ENCODE measurements at places on chromosomes 5 and 9.

GRCh38 chr5:88236866-88237642 lies 31.6 kb downstream of the TMEM161B start:
- no peak for DNase-seq
- H3K4me3 ChIP-seq, result no peak overlapping the region
- peaks cover 20% of the 10 kb centered on the region for H3K36me3 ChIP-seq
- H3K27me3 ChIP-seq, result no peaks in the 10 kb centered on the region
- H3K27ac ChIP-seq, result no peak overlapping the region

DNA sequence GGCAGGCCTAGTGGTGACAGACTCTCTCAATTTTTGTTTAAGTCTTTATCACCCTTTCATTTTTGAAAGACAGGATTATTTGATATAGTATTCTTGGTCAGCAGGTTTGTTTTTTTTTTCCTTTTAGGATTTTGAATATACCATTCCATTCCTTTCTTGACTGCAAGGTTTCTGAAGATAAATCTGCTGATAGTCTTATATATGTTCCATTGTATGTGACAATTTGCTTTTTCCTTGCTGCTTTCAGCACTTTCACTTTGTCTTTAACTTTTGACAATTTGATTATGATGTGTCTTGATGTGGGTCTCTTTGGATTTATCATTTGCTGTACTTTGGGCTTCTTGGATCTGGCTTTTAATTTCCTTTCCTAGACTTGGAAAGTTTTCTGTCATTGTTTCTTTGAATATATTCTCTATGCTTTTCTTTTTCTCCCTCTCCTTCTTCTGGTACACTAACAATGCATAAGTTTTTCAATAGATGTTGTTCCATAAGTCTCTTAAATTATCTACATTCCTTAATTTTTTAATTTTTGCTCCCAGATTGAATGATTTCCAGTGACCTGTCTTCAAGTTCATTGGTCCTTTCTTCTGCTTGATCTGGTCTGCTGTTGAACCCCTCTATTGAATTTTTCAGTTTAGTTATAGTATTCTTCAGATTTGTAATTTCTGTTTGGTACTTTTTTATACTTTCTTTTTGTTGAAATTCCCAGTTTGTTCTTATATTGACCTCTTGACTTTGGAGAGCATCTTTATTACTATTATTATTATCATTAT lies 14.6 kb upstream of the FBXW2 start:
- H3K4me1 ChIP-seq, result no peaks in the 10 kb centered on the region
- DNase-seq, result no peak
- no peak overlapping the region for H3K27ac ChIP-seq
- no peak overlapping the region for H3K4me3 ChIP-seq

- DNase-seq, result no peak
- peaks cover 2% of the 10 kb centered on the region for H3K4me1 ChIP-seq
- H3K36me3 ChIP-seq, result no peaks in the 10 kb centered on the region
- no peak overlapping the region for H3K27ac ChIP-seq
Measured at GRCh38 chr9:2663461-2664173, 42.0 kb downstream of the VLDLR start.

GRCh38 chr9:37100327-37100726 lies 20.0 kb upstream of the ZCCHC7 start:
- no peak for DNase-seq
- H3K27me3 ChIP-seq, result no peaks in the 10 kb centered on the region
- no peak overlapping the region for H3K27ac ChIP-seq
- no peak overlapping the region for H3K4me3 ChIP-seq
- no peaks in the 10 kb centered on the region for H3K36me3 ChIP-seq

- no peaks in the 10 kb centered on the region for H3K4me1 ChIP-seq
- no peak for DNase-seq
- no peaks in the 10 kb centered on the region for H3K27me3 ChIP-seq
- H3K4me3 ChIP-seq, result no peak overlapping the region
- no peak overlapping the region for H3K27ac ChIP-seq
- H3K36me3 ChIP-seq, result no peaks in the 10 kb centered on the region
Measured at GRCh38 chr5:160627921-160628618, 206.4 kb downstream of the PTTG1 start.

GRCh38 chr9:3238236-3238635 lies 287.6 kb downstream of the RFX3 start:
- no peaks in the 10 kb centered on the region for H3K4me1 ChIP-seq
- H3K27ac ChIP-seq, result no peak overlapping the region
- DNase-seq, result no peak
- H3K36me3 ChIP-seq, result no peaks in the 10 kb centered on the region

DNA sequence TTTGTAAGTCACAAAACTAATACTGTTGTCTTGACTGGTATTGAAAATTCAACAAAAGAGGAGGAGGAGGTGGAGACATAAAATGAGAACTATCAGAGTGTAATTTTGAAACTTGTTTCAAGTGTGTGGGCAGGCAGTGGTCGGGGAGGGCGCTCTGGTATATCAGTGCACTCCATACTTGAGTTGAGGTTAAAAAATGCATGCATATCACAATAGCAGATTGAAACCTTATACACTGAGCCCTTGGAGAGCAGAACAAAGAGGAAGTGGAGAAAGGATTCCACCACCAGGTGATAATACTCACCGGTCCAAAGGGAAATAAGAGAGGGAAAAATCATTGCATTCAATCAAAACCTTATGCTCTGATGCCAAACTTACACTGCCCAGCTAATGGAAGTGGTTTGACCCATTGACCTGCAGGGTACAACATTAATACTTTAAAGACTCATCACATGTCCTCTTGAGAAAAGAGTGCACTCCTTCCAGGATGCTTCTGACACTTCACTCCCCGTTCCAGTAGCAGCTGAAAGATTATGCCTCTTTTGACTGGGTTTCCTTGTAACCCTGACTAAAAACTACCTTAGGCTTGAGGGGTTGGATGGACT lies 79.5 kb upstream of the FAM169A start:
- H3K4me3 ChIP-seq, result no peak overlapping the region
- no peaks in the 10 kb centered on the region for H3K27me3 ChIP-seq
- peaks cover 10% of the 10 kb centered on the region for H3K4me1 ChIP-seq
- H3K27ac ChIP-seq, result no peak overlapping the region
- no peaks in the 10 kb centered on the region for H3K36me3 ChIP-seq

GRCh38 chr9:23658376-23659258 lies 167.4 kb downstream of the ELAVL2 start:
- no peak overlapping the region for H3K27ac ChIP-seq
- H3K27me3 ChIP-seq, result no peaks in the 10 kb centered on the region
- H3K36me3 ChIP-seq, result no peaks in the 10 kb centered on the region
- H3K4me3 ChIP-seq, result no peak overlapping the region
- no peak for DNase-seq

GRCh38 chr5:115429345-115429940 lies 115.1 kb downstream of the FEM1C start:
- H3K27ac ChIP-seq, result no peak overlapping the region
- no peaks in the 10 kb centered on the region for H3K4me1 ChIP-seq
- no peaks in the 10 kb centered on the region for H3K27me3 ChIP-seq
- no peak for DNase-seq
- H3K36me3 ChIP-seq, result no peaks in the 10 kb centered on the region

GRCh38 chr9:71665247-71665646 lies 103.1 kb downstream of the CEMIP2 start:
- no peak overlapping the region for H3K4me3 ChIP-seq
- no peak for DNase-seq
- H3K4me1 ChIP-seq, result no peaks in the 10 kb centered on the region
- H3K27ac ChIP-seq, result no peak overlapping the region
- peaks cover 17% of the 10 kb centered on the region for H3K27me3 ChIP-seq

- H3K4me3 ChIP-seq, result no peak overlapping the region
- DNase-seq, result no peak
- H3K27me3 ChIP-seq, result no peaks in the 10 kb centered on the region
- H3K4me1 ChIP-seq, result peaks cover 10% of the 10 kb centered on the region
- peak overlapping the region; percentile 35 for H3K27ac ChIP-seq
Measured at GRCh38 chr9:124724415-124725067, 46.6 kb downstream of the NR6A1 start.

GRCh38 chr5:81788329-81788728 lies 37.4 kb upstream of the SSBP2 start:
- H3K36me3 ChIP-seq, result no peaks in the 10 kb centered on the region
- H3K27ac ChIP-seq, result peak overlapping the region; percentile 50
- H3K4me3 ChIP-seq, result no peak overlapping the region
- no peak for DNase-seq

- H3K27ac ChIP-seq, result no peak overlapping the region
- no peaks in the 10 kb centered on the region for H3K27me3 ChIP-seq
- H3K4me3 ChIP-seq, result no peak overlapping the region
- DNase-seq, result no peak
- no peaks in the 10 kb centered on the region for H3K4me1 ChIP-seq
Measured at GRCh38 chr5:17723876-17724275, 89.6 kb downstream of the TAF11L14 start.

DNA sequence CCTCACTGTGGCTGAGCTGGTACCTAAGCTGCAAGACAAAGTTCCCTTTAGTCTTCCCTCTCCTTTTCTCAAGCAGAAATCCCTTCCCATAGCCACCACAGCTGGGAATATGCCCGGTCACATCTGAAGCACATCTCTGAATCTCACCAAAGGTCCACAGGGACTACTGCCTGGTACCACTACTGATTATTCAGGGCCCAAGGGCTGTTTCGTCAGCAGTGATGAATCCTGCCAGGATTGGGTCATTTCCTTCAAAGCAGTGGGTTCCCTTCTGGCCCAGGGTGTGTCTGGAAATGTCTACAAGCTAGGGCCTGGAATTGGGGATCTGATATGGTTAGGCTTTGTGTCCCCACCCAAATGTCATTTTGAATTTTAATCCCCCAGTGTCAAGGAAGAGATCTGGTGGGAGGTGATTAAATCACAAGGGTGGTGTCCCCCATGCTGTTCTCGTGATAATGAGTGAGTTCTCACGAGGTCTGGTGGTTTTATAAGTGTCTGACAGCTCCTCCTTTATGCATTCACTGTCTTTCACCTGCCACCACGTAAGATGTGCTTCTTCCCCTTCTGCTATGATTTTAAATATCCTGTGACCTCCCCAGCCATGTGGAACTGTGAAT lies 83.2 kb upstream of the FST start:
- H3K27me3 ChIP-seq, result no peaks in the 10 kb centered on the region
- H3K27ac ChIP-seq, result no peak overlapping the region
- no peak overlapping the region for H3K4me3 ChIP-seq

DNA sequence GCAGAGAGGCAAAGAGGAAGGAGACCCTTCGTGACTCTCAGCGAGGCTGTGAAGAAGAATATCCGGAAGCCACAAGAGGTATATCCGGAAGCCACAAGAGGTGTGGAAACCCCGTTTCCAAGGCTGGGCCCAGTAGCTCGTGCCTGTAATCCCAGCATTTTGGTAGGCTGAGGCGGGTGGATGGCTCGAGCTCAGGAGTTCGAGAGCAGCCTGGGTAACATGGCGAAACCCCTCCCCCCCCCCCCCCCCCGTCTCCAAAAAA lies 612 bp upstream of the BBLN start:
- peaks cover 21% of the 10 kb centered on the region for H3K36me3 ChIP-seq
- no peak overlapping the region for H3K27ac ChIP-seq
- no peak for DNase-seq
- H3K4me1 ChIP-seq, result peaks cover 12% of the 10 kb centered on the region
- no peaks in the 10 kb centered on the region for H3K27me3 ChIP-seq

GRCh38 chr9:37769306-37769705 lies 15.6 kb downstream of the EXOSC3 start:
- no peak overlapping the region for H3K27ac ChIP-seq
- no peaks in the 10 kb centered on the region for H3K27me3 ChIP-seq
- H3K4me3 ChIP-seq, result no peak overlapping the region
- no peaks in the 10 kb centered on the region for H3K4me1 ChIP-seq

GRCh38 chr5:23579566-23579965 lies 72.2 kb downstream of the PRDM9 start:
- H3K4me3 ChIP-seq, result no peak overlapping the region
- H3K27me3 ChIP-seq, result no peaks in the 10 kb centered on the region
- no peak for DNase-seq
- H3K27ac ChIP-seq, result no peak overlapping the region
- no peaks in the 10 kb centered on the region for H3K4me1 ChIP-seq

- no peak within 1 kb of the TSS for H3K27ac ChIP-seq
- H3K27me3 ChIP-seq, result no peaks in the 10 kb centered on the region
- peak within 1 kb of the TSS; percentile 74 for H3K4me3 ChIP-seq
- no peaks in the 10 kb centered on the region for H3K36me3 ChIP-seq
Measured at GRCh38 chr5:76818844-76819831, at the start of gene F2RL1. Gene F2RL1 (plus strand): TSS chr5:76819030. CDS start chr5:76819183, 153 bp downstream.

- peak; percentile 23 for DNase-seq
- H3K27me3 ChIP-seq, result no peaks in the 10 kb centered on the region
- no peak within 1 kb of the TSS for H3K27ac ChIP-seq
- peaks cover 2% of the 10 kb centered on the region for H3K36me3 ChIP-seq
Measured at GRCh38 chr5:75611311-75612225, at the start of gene ANKDD1B. Gene ANKDD1B (plus strand): TSS chr5:75611453. CDS start chr5:75611635, 182 bp downstream.

DNA sequence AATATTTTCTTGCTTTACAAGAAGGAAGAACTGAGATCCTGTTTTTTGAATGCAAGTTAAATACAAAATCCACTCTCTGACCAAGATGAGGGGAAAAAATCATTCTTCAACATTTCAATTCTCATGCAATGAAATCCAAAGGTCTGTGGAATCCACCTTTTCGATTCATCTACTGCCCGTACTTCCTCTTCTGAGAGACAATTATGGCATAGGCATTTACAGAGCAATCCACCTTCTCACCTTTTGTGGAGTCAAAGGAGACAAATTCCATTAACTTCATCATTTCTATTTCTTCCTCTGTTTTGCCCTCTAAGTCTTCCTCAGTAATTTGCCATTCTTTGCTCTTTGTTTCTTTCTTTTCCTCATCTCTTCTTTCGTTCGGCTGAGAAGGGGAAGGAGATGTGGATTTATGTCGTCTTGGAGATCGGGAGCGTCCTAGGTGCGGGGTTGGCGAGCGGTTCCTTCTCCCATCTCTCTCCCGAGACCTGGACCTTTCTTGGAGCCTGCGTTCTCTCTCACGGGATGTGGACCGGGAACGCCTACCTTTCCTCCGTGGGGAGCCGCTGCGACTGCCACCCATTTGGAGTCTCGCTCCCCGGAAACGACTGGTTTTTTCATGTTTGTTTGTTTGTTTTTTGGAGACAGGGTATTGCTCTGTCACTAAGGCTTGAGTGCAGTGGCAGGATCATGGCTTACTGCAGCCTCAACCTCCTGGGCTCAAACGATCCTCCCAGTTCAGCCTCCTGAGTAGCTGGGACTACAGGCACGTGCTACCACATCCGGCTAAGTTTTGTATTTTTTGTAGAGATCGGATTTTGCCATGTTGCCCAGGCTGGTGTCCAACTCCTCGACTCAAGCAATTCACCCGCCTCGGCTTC lies 24.3 kb upstream of the AFF4 start:
- no peaks in the 10 kb centered on the region for H3K4me1 ChIP-seq
- no peak overlapping the region for H3K4me3 ChIP-seq
- DNase-seq, result no peak
